NB4 (cell line): ENCODE measurements at places on chromosomes 2 and 18.

DNA sequence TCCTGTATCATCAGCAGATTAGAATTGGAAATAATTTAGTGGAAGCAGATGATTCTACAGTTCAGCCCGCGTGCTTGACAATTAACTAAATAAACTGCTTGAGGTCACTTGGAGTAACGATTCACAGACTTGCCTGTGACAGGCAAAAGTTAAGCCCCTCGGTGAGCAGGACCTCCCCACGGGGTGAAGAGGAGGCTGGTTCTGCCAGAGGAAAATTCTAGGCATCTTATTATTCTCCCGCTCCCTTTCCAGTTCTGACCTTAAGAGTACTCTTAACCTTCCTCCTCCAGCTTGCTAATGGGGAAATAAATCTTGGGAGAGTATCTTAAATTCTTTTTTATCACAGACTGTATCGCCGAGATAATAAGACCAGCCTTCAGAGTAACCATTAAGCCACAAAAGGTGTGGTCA is 169.7 kb upstream of the SMAD2 start:
- DNase-seq = no peak

DNA sequence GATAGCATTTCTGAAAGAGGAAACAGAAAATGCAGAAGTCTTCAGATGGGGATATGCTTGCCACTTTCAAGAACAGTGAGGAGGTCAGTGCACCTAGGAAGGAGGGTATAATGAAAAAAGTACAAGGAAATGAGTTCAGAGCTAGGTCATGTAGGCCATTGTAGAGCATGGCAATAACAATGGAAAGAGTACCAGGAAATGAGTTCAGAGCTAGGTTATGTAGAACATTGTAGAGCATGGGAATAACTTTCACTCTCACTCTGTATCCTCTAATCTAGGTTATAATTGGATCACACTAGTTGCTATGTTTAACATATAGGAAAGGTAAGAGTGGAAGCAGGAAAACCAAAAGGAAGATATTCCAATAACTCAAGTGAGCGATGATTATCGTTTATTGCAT is 12.3 kb downstream of the SCG2 start:
- no peak for DNase-seq

- DNase-seq = no peak
Measured at GRCh38 chr2:237866101-237866621, 6.7 kb downstream of the RAMP1 start.

DNA sequence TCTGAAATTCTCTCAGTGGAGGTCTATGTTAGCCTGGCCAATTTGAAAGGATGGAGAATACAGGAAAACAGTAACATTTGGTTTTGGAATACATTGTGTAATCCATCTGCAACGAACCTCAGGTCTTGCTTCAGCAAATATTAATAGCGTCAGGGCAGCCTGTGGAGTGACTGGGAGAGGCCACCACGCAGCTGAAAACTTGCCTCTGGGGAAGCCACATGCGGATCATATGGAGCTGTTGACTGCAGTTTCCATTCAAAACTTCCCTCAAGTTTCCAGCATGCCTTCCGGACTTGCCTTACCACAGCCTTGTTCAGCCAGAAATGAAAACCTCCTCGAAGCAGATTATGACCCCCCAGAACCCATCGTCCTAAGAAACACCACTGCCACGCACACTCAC is 25.7 kb downstream of the BCL11A start:
- DNase-seq = peak; percentile 32

DNA sequence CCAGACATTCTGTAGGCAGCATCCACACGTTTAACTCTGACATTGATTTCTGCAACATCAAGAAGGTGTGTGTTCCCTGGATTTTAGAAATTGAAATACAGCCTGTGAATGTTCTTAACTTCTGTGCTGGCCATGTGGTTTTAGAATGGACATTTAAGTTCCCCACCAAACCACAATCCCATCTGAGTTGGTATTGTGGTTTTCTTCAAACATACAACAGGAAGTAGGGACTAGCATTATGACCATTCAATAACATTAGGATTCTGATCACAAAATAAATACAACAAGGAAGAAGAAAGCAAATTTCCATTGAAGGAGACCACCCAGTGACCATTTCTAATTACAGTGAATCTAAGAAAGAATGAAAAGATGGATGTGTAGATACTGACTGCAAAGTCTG is 51.2 kb downstream of the MAP3K20 start:
- DNase-seq = peak; percentile 85

- peak; percentile 34 for DNase-seq
Measured at GRCh38 chr18:23479829-23480505, 23.3 kb upstream of the RMC1 start.

GRCh38 chr2:47198985-47199451 is 43.9 kb upstream of the STPG4 start:
- no peak for DNase-seq

- no peak for DNase-seq
Measured at GRCh38 chr2:173146590-173146989, 70.9 kb downstream of the MAP3K20 start.

GRCh38 chr2:189265696-189266320 is 86.2 kb upstream of the COL5A2 start:
- no peak for DNase-seq

GRCh38 chr18:74414953-74415515 is 42.1 kb downstream of the DIPK1C start:
- DNase-seq = no peak

DNA sequence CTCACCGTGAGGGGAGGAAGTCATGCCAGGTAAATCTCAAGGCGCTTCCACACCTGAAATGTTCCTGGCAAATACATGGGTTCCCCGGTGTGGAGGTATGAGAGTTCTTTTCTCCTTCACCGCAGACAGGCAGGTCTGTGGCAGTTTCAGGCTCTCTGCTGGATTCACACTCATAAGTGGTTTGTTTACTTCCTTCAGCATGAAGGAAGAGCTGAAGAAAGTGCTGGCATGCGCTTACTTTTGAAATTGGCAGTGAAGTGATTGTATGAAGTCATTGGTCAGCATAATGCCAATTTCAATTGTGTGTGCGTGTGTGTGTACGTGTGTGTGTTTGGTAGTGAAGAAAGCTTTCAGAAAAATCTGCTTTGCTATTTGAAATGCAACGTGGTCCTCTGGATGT is 43.4 kb downstream of the RNF144A start:
- no peak for DNase-seq

DNA sequence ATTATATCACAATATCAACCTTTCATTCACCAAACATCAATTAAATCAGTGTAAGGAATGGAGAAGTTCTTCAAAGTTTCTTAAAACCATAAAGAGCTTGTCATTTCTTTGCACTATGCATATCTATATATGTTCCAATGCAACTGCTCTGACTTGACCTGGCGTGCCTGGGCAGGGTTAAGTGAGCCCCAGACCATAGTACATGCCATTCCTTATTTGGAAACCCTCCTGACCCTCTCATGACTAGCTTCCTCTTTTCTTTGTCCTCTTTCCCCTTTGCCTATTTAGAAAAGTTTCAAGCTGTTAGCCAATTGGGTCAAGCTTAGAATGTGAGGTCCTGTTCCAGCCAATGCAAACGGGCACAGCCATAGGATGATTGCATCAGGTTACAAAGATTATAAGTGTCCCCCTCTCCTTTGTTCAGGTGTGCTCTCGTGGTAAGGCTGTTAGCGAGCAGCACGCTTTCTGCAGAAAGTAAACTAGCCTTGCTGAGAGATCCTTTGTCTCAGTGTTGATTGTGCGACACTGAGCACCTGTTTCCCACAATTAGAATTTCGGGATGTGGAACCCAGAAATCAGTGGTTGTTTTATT is 78.2 kb upstream of the UXS1 start:
- DNase-seq = peak; percentile 50

DNA sequence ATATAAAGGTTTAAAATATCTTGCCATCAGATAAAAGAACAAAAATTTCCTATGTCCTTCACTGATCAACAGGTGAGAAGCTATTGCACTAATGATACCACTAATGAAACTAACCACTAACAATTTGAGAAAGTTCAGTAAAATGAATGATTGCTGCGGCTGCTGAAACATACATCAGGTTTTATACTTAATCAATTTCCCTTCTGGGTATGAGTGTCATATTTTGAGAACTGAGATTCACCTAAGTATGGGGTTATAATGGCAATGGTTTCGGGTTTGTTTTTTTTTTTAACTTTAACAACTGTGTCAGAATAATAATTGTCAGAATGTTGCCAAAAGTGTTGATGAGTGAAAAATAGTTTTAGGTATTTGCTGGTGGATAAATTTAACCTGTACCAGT is 151.3 kb upstream of the SLC39A10 start:
- no peak for DNase-seq

DNA sequence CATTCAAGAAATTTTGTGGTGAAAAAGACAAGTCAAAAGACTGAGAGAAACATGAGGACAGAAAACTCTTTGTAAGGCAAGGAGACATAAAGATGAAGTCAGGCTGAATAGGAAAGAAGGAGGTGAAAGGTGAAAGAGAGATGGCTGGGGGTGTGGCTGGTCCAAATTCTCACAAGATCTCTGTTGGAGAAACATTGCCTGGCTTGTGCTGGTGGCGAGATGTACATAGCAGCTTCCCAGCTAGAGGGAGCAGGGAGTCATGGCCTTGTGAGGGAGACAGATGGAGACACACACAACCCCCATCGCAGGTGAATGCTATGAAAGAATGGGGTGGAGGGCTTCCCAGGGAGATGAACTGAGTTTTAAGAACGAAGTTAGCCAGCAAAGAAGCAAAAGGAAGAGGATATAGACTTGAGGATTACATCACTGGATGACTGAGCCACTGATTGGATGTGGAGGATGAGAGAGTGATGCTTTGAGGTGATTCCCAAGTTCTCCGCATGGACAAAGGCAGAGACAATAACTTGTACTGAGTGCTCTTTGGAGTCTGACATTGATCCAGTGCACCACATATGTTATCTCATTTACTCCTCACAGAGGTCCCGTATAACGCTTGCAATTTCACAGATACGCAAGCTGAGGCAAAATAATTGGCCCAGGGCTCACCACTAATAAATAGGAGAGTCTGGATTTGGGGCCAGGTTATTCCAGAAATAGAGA is 3.7 kb upstream of the EMX1 start:
- no peak for DNase-seq

DNA sequence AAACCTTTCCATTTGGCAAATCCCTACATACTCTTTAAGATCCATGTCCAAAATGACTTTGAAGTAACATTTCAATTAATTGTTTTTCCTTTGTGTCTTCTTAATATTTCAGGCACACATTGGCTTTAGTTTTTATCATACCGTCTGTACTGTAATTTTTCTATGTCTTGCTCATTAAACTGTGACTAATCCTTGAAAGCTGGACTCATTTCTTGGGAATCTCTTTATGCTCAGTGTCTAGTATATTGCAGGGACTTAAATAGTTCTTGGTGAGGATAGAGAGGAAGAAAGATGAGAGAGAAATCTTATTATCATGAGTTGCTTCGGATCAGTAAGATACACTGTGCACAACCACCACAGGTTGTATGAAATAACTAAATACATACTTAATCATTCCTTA is 448.3 kb upstream of the ST6GAL2 start:
- no peak for DNase-seq

DNA sequence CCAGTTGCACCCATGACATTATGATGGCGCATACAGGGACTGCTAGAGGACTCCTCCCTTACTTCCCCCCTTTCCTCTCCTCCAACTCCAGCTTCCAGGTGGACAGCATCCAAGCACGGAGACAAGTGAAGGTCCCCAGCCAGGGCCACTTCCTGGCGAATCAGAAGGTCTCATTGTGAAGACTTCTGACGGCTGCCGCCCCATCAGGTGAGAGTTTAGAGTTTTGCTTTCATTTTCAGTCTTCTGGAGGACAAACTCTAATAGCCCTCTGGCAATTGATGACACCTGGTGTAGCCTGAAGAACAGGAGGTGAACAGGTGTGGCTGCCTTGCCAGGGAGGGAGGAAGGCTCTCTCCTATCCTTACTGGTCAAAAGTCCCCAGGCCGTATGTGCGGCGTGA is 77.3 kb upstream of the KCNH7 start:
- no peak for DNase-seq
